ENCODE measurements at places on chromosomes 2 and 18.

GRCh38 chr2:186422226-186422625, 63.8 kb upstream of the ZC3H15 start:
- DNase-seq, result no peak

DNA sequence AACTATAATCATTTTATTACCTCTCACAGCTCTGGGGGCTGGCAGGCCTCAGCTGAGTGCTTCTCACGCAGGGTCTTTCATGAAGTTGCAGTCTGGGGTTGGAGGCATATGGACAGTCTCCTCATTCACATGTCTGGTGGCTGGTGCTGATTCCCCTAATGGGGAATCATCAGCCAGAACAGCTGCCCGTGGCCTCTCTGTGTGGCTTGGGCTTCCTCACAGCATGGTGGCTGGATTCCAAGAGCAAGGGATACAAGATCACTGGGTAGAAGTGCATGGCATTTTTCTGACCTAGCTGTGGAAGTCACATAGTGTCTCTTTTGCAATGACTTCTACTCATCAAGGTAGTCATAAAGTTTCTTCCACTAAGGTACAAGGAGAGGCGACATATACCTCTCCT, 59.0 kb upstream of the LAPTM4A start:
- DNase-seq, result no peak

DNA sequence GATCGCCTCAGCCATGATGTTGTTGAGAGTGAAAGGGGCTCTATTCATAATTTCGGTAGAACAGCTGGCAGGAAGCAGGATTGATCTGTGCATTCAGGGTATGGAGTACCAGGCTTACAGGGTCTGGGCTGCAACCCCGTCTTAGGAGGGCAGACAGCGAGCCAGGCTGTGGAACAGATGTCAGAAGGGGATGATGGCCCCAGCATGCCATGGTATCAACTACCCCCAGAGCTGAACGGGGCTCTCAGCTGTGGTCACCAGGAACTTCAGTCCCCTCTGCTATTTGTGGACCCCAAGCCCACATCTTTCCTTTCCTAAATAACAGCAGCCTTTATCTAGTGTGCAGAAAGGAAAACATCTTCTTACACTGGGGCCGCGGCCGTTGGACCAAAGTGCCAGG, 422.2 kb upstream of the SALL3 start:
- no peak for DNase-seq

- DNase-seq, result no peak
These were observed 390.8 kb downstream of the TGIF1 start for GRCh38 chr18:3840766-3841165.

DNA sequence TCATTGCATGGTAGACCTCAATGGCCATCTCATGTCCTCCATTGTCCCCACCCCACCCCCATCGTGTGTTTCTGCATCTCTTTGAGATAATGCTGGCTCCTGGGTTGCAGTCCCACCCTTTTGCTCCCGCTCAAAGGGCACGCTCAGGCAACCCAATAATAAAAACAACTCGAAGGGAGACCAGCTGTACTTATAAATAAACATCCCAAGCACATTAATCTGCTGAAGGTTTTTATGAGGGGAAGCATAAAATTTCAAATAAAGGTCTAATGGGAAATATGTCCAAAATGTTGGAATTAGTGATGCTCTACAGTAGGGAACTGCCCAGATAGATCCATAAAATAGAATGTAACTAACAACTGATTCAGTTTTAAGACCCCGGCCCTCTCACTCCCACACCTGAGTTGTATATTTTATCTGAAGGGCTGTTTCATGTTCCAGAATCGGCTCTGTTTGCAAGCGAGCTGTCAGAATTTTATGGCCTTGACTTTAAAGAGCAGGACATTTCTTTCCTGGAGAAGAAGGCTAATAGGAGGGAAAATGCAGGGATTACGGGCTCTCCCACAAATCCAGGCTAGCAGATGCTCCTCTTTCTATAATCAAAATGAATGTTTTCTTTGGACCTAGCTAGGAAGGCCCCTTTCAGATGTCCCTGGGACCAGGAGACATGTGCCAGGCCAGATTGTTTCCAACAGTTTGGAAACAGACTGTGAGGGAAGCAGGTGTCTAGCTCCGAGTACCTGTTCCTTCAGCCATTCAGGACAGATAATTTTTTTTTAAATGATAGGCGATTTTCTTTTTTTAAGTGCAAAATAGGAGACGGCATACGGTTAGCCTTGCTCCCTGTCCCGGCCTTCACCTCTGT, 103.7 kb downstream of the APOB start:
- no peak for DNase-seq

DNA sequence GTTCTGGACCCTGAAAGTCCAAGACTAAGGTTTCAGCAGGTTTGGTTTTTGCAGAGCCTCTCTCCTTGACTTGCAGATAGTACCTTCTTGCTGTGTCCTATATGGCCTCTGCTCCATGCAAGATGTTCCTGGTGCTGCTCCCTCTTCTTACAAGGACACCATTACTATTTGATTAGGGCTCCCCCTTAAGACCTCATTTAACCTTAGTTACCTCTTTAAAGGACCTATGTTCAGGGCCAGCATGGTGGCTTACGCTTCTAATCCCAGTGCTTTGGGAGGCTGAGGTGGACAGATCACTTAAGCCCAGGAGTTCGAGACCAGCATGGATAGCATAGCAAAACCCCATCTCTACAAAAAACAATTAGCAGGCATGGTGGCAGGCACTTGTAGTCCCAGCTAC, 179.0 kb downstream of the SLC39A10 start:
- no peak for DNase-seq

GRCh38 chr2:68487773-68488355, 20.5 kb downstream of the APLF start:
- DNase-seq, result no peak

DNA sequence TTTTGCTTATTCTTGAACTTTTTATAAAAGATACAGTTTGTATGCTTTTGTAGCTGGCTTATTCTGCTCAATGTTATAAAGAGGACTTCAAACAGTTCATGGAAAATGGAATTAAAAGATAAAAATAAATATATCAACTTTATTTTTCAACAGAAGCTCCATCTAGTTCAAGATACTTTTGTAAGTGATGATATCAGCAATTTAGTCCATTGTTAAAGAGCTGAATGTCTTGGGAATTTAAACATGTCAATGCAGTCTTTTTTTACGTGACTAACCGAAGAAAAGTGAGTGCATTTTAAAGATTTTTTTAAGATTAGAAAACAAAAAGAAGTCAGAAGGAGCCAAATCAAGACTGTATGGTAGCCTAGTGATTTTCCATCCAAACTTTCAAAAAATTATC, 85.4 kb upstream of the CHST9 start:
- no peak for DNase-seq

DNA sequence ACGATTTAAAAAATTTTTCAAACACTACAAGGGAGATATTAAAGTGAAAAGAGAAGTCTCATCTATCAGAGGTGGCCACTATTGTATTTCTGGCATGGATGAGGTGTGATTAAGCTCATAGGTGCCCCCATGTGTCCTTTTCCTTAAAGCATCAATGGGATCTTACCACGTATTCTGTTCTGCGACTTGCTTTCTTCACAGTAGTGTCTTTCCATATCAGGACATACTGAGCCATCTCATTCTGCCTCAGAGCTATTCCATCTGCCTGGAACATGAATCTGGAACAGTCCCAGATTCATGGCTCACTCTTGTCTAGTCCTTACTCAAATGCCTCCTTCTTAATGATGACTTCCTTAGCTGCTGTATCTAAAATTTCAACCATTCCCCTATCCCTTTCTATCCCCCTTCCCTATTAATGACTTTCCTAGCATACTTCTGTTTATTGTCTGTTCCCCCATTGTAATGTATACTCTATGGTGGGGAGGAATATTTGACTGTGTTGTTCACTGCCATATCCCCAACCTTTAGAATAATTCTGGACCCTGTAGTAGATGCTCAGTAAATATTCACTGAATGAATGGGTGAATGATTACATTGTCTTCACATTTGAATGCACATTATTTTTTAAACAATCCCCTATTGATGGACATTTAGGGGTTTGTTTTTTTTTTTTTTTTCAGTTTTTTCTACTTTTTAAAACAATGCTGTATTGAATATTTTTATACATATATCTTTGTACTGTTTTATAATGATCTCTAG, 11.1 kb downstream of the STAMBP start:
- DNase-seq, result no peak

DNA sequence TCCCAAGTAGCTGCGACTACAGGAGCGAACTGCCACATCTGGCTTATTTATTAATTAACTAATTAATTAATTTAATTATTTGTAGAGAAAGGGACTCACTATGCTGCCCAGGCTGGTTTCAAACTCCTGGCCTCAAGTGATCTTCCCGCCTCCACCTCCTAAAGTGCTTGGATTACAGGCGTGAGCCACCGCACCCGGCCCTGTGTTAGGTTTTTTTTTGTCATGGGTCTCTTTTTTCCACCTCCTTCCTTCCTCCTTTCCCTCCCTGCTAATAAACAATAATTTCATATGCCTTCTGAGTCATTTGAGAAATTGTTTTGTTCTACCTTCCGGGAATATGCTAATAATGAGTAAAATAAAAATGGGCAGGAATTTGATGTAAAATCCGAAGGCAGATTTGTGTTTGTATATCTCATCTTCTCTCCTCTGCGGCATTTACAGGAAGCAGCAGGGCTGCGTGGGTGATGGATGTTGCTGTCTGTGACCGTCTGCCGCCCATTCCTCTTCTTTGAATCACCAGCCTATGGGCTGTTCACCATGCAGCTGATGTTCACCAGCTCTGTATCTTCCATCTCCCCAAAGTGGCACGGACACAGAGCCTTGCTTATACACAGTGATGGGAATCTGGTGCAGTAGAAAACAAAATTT, 89.9 kb downstream of the ACSL3 start:
- DNase-seq, result no peak

DNA sequence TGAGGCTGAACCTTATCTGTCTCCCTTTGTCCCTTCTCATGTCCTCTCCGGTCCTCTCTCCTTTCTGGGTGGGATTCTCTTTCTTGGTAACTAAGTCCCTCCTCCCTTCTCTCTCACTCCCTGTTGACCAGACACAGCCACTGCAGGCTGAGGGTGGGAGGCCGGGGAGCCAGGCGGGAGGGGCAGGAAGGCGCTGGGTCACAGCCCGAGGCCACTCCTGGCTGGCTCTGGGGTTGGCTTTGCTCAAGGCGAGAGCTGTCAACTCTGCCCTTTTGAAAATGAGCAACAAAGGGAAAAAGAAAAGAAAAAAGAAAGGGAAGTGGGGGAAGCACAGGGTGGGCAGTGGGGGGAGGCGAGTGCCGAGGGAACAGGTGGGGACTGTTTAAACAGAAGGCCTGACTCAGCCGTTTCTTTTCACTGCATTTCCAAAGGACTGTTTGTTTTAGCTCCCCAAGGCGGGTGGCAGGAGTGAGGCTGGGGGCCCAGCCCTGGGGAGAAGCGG, 70.5 kb upstream of the IGFBP5 start:
- DNase-seq, result no peak

DNA sequence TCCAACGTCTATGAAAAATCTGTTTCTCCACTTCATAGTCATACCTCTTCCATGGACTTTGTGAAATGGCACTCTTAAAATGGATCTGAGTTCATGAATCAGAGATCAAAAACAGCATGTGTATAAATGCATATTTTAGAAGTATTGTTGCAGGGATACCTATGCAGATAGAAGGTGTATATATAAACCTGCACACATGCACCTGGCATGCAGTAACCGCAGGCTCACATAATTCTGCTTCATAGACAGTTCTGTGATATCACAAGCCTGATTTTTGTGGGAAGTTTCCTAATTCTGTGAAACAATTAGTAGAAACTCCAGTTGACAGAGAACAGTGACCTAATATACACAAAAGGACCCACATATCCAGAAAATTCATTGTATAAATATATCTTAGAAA, 421.7 kb downstream of the TGIF1 start:
- no peak for DNase-seq

DNA sequence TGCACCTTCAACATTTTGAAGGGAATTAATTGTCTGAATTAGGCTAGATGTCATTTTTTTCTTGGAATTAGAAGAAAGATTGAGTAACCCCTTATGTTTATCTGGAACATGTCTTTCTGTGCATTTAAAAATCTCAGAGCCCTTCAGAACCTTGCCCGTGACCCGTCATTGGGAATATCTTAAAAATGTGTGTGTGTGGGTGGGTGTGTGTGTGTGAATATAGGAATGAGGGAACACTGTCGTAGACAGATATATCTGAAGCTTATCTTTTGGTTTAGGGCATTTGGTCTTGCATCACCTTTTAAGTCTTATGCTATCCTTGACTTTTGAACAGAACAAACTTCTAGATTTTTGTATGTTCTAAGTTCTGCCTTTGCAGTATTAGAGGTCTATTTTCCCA, 13.5 kb upstream of the IL1RL1 start:
- no peak for DNase-seq

- DNase-seq, result no peak
These were observed 216.5 kb upstream of the SLC8A1 start for GRCh38 chr2:40668425-40668824.

GRCh38 chr2:234818937-234819336, 132.9 kb upstream of the SH3BP4 start:
- DNase-seq, result no peak

DNA sequence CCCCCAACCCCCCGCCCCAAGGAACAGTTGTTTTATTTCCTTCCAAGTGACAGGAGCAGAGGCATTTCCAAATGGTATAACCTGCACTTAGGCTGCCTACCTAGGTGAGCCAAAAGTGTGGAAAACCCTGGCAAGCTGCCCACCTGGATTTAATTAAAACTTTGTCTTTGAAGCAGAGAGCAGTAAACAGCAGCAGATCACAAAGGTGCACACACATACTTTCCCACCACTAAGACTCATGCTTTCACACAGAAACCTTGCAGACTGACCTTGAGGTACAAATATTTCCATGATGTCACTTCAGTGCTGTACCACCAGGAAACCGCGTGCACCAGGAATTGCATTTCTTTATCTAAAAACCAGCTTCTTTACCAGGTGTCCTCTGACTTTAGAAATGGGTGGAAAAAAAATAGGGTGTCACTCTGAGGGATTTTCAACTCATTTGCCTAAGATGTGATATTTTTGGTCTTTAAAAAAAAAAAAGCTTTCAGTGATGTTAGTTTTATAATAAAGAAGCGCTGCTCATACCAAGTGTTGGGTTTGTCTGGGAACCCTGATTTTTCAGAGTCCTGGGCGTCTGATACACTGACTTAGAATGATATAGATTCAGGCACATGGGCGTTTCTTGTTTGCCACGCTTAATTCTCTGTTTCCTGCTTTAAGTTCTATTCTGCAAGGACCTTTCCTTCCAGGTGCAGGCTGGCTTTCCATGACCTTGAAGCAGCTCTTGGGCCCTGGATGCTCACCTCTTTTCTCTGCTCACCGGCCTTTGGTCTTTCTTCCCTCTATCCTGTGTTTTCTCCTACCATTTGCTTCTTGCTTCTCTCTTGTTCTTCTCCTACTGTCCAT, 70.7 kb upstream of the BCL2L11 start:
- DNase-seq, result no peak

- no peak for DNase-seq
These were observed 103.7 kb upstream of the NABP1 start for GRCh38 chr2:191574232-191574631.

GRCh38 chr2:130729322-130730299, 741 bp downstream of the GPR148 start:
- no peak for DNase-seq

GRCh38 chr2:136025057-136025973, 39.9 kb upstream of the DARS1 start:
- DNase-seq, result no peak
